ENCODE measurements at places on chromosomes 1 and 21.
A peak's percentile ranks its signal among the peaks of the same experiment; 100 is the strongest.

GRCh38 chr1:220877377-220878095 is 1.7 kb upstream of the HLX start:
- DNase-seq, result no peak

GRCh38 chr1:207844371-207844770 is 66.6 kb downstream of the CD34 start:
- DNase-seq, result no peak

- no peak for DNase-seq
These were observed 19.1 kb downstream of the MARCKSL1 start for GRCh38 chr1:32316903-32317277.

GRCh38 chr1:117032681-117033539 is 27.2 kb upstream of the TTF2 start:
- DNase-seq, result no peak

DNA sequence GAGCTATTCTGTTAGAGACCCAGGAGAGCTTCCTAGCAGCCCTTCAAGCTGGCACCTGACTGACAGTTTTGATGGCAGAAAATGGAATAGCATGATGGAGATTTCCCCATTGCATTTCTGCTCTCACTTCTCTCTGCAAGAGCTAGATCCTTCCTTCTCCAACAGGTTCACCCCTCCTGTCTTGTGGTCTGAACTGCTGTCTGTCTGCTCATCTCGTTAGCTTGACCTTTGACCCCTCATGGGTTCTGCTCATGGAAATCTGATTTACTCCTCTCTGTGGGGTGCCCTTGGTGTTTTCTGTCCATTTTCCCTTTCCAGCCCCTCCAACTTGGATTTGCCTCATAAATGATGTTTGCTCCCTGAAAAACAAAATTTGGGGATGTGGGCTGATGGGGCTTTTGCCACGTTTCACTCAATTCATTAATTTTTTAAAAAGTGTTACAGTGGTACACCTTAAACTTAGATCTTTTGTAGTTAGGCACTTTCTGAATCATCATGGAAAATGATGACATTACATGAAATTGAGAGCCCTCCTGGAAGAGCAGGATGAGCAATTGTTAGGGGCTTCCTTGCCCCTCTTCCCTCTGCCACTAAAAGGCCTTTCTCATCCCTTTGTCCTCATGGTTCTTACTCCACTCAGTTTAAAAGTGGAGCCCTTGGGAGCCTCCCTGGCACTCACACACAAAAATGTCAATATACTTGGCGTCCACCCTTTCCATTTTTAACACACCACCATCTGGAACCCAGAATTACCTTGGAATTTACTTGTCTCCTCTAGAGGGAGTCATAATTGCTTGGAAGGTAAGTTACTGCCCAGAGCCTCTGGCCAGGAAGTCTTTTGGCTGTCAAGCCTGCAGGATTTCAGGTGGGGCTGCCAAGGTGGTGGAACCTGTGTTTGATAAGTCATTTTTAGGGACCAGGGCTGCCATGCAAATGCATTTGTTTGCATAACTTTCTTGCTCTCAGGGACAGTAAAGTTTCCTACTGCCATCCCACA is 31.9 kb upstream of the IL19 start:
- no peak for DNase-seq

DNA sequence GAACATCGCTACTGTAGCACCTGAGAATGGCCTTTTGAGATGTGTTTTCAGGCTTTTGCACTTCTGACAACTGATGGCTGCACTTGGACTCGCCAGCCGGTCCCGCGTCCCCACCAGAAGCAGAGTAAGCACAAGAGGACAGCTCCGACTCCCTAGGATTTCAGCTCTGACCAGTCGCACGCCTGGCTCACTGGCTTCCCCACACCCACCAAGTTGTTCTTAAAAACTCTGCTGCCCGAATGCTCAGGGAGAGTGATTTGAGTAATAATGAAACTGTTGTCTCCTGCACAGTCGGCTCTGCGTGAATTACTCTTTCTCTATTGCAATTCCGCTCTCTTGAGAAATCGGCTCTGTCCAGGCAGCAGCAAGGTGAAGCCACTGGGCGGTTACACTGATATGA is 40.2 kb upstream of the NLRP3 start:
- DNase-seq, result no peak

GRCh38 chr1:65253800-65254319 is 55.5 kb upstream of the DNAJC6 start:
- DNase-seq, result no peak

GRCh38 chr1:157969697-157970485 is 23.6 kb upstream of the KIRREL1 start:
- no peak for DNase-seq

DNA sequence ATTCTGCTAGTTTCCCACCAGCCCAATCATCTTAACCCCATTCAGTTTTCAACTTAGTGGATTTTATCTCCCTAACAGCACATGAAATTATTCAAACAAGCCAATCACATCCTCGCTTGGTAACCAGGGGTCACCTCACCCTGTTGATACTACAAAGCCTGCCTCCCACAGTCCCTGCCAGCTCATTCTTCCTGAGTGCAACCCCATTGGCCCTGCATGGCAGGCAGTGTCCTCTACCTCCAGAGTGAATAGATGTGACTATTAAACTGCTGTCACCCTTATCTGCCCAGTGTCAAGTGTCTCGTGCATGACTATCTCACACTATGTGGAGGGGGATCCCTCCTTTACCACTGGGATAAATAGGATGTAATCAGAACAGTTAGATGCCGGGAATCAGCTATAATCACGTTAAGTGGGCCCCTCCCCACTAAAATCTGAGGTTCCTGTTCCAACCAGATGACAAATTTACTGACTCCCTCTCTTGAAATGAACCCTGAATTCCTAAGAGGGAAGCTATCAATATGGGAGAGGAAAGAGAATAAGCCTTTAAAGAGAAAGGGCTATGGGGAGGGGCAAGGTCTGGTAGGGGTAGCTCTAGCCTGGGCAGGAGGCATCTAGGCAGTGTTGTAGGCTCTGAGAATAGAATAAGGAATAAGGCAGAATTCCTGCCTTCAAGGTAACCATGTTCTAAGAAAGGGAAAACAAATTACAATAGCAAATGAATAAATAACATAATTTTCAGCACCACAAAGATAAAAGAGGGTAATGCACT is 155.9 kb downstream of the SLC30A10 start:
- DNase-seq, result peak; percentile 50

DNA sequence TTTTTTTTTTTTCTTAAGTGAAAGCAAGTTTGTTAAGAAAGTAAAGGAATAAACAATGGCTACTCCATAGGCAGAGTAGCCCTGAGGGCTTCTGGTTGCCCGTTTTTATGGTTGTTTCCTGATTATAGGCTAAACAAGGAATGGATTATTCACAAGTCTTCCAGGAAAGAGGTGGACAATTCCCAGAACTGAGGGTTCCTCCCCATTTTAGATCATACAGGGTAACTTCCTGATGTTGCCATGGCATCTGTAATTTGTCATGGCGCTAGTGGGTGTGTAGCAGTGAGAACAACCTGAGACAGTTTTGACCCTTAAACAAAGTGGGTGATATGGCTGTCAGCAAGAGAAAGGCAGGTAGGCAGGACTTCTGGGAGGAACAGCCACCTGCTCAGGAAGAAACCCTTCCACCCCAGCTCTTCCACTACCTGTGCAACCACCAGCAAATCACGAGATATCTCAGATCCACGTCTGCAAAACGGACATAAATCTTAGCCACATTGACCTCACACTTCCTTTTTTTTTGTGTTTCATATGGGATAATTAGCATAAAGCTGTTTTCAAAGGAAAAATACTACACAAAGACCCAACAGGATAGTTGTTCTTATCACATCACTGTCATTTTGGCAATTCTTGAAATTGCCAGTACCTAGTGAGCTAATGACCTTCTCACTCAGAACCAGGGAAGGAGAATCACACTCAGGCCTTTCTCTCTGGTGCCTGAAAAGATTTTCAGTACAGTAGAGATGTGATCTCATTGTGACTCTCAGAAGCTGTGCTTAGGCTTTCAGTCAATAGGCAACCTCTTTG is 34.8 kb upstream of the DUSP10 start:
- DNase-seq, result no peak

DNA sequence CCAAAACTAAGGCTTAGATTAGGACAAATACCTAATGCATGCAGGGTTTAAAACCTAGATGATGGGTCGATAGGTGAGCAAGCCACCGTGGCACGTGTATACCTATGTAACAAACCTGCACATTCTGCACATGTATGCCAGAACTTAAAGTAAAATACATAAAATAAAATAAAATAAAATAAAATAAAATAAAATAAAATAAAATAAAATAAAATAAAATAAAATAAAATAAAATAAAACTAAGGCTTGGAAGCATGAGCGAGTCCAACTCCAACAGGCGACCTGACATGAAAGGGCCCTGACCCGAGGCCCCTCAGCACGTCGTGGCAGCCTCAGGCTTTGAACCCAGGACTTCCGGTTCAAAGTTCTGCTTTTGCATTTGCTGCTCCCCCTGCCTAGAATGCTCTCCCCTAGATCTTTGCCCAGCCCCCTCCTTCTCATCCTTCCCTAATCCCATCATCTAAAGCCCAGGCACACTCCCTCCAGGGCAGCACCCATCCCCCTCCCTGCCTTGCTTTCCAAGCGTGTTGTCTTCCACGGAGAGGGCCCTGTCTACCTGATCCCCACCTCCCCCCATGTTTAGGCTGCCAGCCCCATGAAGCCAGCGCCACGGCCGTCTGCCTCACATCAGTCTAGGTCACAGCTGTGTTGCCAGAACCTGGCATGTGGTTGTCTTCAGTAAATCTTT is 64.3 kb downstream of the TAS1R2 start:
- DNase-seq, result no peak

- DNase-seq, result no peak
These were observed 289.7 kb upstream of the NRIP1 start for GRCh38 chr21:15354516-15354915.

DNA sequence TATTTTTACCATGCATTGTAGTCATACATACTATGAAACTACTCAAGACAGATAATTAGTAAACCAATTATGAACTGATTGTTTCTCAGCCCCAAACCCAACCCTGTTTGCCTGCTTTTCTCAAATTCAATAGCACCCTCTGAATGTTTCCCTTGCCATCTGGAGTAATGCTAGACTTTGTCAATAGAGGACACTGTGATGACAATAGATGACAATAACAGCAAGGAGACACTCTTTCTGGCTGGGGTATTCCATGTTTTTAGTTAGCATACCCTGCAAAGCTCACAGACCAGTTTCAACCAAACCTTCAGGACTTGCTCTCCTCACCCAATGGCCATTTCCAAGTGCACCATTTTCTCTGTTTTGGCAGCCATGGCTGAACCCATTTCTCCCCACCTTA is 108.5 kb upstream of the LRRC7 start:
- no peak for DNase-seq

GRCh38 chr1:165434281-165434680 is 10.6 kb downstream of the RXRG start:
- no peak for DNase-seq

DNA sequence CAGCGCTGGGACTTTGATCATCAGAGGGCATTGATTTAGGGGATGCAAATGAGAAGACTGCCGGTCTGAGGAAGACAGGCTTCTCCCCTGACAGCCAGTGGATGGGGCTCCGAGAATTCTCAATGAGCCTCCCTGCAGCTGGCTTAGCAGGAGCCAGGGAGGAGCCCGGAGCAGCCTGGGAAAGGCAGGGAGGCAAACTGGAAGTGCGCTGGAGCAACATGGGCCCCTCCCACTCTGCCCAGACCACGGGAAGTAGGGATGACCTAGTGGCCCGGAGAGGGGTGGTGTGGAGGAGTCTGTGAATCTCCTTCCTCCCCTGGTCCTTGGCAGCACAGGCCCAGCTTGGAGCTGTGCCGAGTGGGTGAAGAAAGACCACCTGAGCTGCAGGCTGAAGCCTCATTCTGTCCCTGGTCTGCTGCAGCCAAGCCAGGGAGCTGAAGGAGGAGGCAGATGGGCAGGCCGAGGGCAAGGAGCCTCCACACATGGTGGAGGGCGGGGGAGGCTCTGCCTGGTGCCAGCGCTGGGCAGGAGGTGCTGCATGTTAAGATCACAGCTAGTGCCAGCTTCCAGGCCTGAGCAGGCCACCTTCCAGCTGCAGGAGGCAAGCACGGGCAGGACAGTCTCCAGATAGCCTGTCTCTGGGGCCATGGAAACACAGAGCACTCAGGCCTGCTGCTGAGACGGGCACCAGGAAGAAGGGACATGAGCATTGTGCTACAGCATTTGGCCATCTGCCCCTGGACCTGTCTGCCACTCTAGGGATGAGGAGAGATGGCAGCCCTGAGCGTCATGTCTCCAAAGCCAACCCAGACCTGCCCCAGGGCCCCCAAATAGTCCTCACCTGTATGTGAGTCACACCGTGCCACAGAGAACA is 12.2 kb upstream of the CLSTN1 start:
- DNase-seq, result peak; percentile 40

DNA sequence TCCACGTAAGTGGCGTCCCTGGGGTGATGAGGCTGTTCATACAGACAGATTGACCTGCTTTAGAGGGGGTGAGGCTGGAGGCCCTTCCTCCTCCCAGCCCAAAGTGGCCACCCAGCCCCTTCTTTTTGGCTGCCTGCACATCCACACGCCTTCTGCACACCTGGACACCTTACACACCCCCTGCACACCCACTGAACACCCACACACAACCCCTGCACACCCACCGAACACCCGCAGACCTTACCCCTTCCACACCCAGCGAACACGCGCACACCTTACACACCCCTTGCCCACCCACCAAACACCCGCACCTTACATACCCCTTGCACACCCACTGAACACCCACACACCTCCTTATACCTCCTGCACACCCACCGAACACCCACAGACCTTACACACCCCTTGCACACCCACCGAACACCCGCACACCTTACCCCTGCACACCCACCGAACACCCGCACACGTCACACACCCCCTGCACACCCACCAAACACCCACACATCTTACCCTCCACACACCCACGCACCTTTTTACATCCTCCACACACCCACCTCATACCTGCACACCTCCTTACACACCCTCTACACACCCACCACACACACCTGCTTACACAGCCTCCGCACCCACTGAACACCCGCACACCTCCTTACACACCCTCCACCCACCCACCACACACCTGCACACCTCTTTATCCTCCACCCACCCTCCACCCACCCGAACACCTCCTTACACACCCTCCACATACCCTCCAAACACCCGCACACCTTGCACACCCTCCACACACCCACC is 37.7 kb downstream of the COQ8A start:
- no peak for DNase-seq

DNA sequence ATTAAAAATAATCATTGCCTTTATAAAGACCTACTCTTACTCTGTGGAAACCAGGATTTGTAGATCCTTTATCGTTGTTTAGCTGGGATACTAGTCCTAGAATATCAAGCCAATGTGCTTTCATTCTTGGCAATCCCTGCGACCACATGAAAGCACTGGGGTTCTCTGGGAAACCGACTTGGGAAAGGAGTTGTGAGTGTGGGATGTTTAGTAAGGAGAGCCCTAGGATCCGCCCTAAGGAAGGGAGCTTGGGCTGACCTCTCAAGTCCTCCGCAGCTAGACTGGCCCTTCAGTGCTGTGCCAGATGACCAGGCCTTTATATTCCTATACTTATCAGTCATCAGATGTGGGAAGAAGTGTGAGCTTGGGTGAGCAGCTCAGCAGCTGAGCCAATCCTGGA is 5.2 kb upstream of the KRTAP19-8 start:
- DNase-seq, result no peak

Data from left ventricle myocardium inferior (tissue), 1 donor.